ENCODE measurements at places on chromosomes 7 and 10.

DNA sequence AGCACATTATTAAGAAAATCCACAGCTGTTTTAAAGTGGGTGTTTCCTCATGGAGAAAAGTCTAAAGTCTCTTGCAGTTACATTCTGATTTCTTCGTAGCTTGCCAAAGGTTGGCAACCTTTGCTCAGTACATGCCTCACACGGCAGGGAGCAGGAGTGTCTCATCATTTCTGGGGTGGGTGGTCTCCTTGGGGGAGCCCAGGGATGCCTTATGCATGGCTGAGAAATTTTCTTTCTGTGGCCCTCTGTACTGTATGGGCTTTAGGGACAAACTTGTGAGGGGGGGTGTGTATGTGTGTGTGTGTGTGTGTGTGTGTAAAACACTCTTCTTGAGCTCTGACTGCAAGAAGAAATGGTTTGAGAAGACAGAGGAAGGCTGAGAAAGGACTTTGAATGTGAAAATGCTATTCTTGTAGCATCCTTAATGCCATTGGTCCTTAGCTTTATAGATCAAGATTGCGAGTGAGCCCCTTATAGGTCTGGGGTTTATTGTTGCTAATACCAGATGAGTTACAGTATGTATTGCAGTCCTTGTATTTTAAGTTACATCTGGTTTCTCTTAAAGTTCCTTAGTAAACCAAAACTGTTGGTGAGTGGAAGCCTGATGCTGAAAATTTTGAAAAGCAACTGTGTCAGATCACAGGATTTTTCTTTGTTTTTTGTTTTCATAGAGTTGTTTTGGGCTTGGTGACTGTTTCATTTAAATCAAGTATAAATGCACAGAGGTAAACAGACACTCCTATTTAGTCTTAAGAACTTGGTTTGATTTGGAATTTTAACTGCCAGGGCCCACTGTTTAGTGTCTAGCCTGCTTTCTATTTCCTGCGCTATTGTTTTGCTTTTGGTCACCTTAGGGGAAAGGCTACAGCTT is 242.0 kb downstream of the BICC1 start:
- DNase-seq = peak; percentile 17

DNA sequence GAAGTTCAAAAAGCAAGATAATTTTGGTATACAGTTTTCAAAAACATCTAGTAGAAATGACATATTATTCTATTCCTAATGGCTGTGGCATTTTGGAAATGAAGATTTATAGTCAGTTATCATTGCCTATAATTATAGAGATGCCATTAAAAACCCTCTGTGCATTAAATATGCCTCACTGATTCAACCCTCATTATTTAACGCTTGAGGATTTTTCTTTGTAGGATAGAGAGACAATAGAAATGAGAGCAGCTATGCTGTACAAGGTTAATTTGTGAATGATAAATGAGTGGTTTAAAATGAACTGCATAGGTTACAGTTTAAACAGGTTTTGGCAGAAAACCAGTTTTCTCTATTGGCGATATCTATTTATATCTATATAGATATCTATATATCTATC is 32.2 kb upstream of the SEMA3A start:
- DNase-seq = no peak

GRCh38 chr10:72616716-72617115 is 9.2 kb downstream of the MICU1 start:
- DNase-seq = peak; percentile 27

DNA sequence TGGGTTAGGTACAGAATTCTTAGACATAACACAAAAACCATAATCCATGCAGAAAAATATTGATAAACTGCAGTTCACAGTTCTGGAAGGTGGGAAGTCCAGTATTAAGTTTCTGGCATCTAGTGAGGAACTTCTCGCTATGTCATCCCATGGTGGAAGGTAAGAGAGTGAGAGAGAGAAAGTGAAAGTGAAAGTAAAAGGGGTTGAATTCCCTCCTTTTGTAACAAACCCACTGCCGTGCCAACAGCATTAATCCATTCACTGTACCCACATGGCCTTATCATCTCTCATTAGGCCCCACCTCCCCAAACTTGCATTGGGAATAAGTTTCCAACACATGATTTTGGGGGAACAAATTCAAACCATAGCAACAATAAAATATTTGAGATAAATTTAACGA is 17.1 kb downstream of the ZNF485 start:
- no peak for DNase-seq

- DNase-seq = no peak
These were observed 545 bp downstream of the GIGYF1 start for GRCh38 chr7:100693312-100694097.

DNA sequence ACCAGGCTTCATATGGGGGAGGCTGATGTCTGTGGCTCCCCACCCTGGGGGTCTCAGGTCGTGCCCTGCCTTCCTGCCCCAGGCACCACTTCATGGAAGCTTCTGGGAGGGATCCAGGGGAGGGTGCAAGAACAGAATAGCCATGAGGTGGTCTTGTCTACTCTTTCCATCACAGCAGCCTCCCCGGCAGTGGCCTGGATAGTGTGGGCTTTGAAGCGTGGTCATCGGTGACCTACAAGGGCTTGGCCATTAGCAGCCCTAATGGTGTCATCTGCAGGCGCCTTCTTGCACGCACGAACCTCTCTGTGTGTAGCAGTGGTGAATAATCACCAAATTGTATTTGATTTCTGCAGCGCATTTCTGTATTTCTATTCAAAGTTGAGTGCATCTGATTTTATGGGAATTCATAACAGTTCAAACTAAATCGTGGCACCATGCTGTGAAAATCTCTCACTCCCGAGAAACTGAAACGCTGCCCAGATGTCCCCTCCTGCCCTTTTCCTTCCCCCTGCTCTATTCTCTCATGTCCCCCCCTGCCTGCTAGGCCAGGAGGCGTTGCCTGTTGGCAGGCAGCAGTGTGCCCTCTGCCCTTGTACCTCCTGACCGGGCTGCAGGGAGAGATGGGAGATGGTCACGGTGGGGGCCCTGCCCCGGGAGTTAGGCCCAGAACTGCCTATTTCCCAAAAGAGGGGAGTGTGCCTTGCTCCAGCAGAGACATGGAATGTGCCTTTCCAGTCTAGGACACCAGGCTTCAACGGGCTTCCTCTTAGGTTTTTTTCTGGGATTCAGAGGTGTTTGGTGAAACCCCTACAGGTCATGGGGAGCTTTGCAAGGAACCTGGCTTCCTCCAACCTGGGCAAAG is 34.8 kb downstream of the CDH23 start:
- peak; percentile 80 for DNase-seq

DNA sequence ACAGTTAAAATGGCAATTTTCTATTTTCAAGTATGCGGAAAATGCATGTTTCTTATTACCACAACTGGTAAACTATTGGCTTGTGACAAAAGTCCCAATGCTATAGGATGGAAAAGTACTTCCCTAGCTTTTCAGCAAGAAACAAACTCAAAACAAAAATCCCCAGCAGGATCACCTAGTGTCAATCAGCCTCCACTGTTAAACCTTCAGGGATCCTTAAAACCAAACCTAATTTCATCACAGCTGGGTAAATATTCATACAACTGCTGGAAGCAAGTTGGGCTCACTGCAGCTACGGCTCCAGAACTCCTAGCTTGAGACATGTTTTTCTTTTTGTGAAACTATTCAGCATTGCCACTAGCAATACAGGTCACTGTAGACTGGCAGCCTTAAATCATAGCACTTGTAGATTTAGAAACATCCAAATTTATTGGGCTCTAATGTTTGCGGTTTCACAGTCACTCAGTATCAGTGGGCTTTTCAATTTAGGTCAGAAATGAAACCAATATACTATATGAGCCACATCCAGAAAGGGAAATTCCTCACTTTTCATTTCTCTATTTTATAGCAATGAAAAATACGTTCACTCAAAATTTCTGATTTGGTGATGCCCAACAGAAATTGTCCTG is 145.2 kb upstream of the ANK3 start:
- DNase-seq = no peak

DNA sequence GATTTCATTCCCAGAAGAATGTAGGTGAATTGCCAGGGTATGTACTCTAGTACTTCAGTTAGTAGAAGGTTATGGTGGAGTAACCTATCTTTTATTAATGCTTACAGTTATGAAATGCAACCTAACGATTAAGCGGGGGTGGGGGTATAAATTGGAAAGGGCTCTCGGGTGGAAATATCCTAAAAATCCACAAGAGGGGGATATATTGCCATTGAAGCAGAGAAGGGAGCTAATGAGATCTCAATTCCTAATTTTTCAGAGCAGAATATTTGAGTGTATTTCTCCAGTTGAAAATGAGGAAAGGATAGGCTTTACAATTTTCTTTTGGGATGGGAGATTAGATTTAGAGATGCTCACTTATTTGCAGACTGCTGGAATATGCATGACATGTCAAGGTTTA is 90.8 kb downstream of the DNAJB9 start:
- DNase-seq = no peak

GRCh38 chr10:122435212-122435827 is 19.1 kb upstream of the ARMS2 start:
- peak; percentile 64 for DNase-seq

- no peak for DNase-seq
These were observed 300.4 kb downstream of the PHF14 start for GRCh38 chr7:11274074-11274473.
